ENCODE measurements at places on chromosomes 6 and 20.

DNA sequence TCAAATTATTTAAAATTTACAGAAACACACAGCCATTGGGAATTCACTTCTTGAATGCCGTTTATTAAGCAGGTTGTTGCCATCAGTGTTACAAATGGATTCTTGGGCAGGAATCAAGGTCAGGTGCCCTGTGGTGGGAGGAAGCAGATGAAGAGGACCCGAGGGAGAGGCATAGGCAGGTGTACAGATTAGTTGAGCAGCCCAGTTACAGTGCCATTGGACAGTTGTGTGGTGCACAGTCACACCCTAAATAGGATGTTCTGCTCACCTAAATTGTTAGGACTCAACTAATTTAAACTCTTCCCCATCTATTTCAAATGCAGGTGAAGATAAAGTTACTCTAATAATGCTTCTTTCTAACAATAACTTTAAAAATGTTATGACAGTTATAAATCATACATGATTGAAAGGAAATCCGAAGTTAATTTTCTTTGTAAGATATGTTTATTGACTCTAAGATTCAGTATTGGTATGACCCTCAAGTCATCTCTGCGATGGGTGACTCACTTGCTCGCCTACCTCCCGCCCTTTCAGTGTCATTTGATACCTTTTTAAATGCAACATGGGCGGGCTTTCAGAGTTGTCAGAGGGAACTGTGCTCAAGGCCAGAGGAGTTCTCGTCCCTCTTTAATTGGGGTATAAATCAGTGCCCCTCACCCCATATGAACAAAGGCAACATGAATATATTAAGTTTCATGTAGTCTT, 35.1 kb downstream of the DSE start:
- DNase-seq: no peak

- DNase-seq: no peak
These were observed 135.1 kb upstream of the SLC22A23 start for GRCh38 chr6:3591970-3592369.

DNA sequence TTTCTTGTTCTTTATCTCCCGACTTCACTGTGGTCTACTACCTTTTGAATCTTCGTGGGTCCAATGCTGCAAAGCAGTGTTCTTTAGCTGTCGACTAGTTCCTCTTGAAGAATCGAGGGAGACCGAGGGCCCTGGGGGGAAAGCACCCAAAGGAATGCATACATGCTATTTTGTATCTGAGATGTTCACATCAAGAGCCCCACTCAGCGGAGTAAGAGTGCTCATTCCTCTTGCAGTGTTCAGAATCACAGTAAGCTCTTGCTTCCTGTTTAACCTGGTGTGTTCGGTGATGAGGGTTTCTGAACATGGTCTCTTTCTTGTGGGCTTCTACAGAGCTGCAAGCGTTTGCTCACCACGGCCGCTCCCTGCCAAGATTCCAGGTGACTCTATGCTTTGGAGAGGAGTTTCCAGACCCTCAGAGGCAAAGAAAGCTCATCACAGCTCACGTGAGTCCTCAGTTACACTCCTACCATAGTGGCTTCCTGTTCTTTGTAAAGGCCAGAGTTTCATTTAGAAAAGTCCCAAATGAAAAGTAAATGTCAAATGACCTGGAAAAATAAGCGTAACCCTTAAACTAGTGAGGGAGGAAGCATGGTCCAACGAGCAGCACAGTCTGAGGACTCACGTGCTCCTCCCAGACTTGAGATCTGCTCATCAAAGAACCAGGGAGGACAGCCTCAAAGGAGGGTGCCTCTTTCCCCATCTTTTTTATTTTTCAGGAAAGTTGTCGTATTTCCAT, 13.3 kb downstream of the IRF4 start:
- no peak for DNase-seq

- no peak for DNase-seq
These were observed 78.7 kb downstream of the PLCB4 start for GRCh38 chr20:9147547-9148024.

- DNase-seq: no peak
These were observed 9.2 kb upstream of the ZNF318 start for GRCh38 chr6:43378631-43379030.

GRCh38 chr6:139390447-139390846, 16.0 kb upstream of the CITED2 start:
- no peak for DNase-seq

- no peak for DNase-seq
These were observed 162.5 kb upstream of the OLIG3 start for GRCh38 chr6:137656735-137657134.

DNA sequence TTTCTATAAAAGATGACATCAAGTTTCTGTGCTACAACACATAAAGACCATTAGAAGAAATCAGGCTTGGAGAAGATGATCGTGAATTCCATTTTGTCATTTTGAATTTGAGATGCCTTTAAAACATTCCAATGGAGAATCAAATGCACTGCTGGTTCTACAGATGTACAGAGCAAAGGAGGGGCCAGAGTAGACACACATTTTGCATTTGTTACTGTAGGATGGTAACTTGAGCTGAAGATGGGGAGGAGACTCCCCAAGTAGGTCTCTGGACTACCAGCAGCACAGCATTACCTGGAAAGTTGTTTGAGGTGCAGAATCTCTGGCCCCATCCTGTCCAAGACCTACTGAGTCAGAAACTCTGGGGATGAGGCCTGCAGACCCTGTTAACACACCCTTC, 121.6 kb upstream of the RALGAPA2 start:
- DNase-seq: no peak

DNA sequence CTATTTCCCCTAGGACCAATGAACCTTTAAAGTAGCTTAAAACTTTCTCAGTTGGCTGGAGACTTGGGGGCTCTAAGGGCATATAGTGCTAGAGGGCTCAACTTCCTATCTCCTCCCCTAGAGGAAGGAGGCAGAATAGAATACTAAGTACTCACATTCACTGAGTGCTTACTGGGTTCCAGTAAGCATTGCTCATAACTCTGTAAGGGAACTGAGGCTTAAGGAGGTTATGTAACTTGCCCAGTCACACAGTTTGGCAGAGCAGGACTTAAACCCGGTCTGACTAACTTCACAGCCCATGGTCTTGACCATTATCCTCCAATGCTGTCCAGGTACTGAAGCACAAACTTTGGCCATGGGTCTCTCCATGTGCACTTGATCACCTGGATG, 12.5 kb downstream of the SESN1 start:
- no peak for DNase-seq

DNA sequence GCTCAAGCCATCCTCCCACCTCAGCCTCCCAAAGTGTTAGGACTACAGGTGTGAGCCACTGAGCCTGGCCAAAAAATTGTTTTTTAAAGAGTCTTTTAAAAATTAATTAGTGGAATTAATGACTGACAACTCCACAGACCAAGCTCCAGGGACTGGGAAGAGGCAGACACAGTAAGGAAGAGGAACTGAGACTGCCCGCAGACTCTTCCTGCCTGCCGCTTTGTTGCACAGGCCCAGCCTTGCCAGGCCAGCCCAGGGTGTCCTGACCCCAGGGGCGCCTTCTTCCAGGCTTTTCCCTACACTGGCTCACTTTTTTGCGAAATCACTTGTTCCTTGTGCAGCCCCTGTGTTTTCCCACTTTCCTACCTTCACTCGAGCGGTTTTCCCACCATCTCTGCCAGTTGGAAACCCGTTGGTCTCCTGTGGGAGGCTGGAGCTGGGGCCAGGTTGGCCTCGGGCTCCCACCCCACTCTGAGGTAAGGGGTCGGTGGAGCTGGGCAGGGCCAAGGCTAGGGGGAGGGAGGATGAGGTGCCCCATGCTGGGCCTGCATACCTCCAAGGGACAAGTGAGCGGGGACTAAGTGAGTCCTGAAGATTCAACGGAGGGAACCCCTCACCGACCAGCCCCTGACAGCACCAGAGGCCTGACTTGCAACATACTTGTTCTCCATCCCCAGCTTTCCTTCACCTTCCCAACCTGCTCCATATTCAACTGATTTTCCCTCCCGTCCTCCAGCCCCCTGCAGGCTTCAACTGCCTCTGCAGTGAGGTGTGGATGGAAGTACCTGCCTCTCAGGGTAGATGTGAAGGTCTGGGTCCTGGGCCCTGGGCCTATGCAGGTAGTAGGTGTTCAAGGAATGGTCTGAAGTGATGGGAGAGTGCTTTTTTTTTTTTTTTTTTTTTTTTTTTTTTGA, 23.5 kb upstream of the SMIM29 start:
- no peak for DNase-seq

DNA sequence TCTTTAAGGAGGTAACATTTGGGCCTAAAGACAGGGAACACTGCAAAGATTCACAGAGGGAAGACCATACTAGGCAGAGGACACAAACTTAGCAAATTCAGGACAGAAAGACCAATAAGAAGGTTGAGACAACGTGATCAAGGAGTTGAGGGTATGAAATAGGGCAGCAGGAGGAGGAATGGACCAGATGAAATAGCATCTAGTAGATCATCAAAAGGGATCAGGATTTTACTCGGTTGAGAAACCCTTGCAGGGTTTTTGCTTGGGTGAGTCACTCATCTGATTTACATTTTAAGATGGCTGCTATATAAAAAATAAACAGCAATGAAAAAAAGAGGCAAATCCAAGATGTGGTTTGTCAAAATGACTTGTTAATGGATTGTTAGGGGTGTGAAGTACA, 4.7 kb downstream of the BCLAF1 start:
- DNase-seq: no peak

DNA sequence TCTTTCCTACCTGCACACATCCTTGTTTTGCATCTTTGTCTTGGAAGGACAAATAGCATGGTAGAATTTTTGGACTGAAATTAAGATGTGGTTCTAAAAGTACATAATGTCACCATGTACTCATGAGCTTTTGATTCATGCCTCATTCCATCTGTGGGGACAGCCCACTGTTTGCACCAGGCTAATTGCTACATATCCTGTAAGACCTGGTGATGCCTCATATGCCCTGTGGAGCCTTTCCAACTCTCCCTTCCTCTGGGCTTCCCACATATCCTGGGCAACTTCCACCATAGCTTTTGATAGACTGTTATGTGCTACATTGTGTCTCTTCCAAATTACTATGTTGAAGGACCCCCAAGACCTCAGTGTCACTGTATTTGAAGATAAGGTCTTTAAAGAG, 213.6 kb upstream of the PREP start:
- no peak for DNase-seq

- DNase-seq: no peak
These were observed 125.0 kb upstream of the LAMP5 start for GRCh38 chr20:9389346-9389745.

DNA sequence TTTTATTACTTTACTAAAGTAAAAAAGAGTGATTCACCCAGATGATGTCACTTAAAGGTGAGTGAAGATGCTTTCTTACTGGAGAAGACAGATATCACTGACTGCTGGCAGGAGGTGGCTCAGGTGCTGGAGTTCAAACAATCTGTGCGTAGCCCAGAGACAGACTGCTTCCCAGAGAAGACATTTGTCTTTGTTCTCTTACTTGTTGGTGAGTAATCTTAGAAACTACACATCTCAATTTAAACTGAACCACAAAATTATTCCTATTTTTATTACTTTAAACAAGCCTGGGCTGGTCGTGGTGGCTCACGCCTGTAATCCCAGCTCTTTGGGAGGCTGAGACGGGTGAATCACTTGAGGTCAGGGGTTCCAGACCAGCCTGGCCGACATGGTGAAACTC, 92.2 kb downstream of the CEP162 start:
- DNase-seq: no peak
